NCI-H1092 (cell line): ENCODE measurements at places on chromosomes 5 and 9.

- DNase-seq, result peak; percentile 73
These were observed 16.0 kb downstream of the TEK start for GRCh38 chr9:27125030-27125429.

GRCh38 chr9:80376180-80376579 lies 804.4 kb downstream of the TLE4 start:
- no peak for DNase-seq

- no peak for DNase-seq
These were observed 18.8 kb downstream of the SMIM3 start for GRCh38 chr5:150797384-150797783.

GRCh38 chr5:143653766-143654282 lies 158.1 kb upstream of the HMHB1 start:
- DNase-seq, result no peak

DNA sequence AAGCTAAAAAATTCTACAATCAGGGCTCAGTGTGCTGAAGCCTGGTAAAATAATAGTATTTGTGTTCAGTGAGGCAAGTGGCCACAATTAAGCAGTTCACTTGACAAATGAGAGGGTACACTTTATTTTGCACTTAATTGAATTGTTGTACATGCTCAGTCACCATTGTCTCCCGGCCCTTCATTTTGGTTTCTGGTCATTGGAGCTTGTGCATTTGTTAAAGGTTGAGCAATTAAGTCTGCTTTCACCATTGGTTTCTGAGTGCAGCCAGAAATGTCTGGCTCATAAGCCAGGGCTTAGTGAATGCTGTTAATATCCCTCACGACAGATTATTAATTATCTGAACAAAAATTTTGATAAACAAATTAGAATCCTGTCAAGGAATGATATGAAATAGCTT lies 89.6 kb downstream of the PRDM6 start:
- no peak for DNase-seq

DNA sequence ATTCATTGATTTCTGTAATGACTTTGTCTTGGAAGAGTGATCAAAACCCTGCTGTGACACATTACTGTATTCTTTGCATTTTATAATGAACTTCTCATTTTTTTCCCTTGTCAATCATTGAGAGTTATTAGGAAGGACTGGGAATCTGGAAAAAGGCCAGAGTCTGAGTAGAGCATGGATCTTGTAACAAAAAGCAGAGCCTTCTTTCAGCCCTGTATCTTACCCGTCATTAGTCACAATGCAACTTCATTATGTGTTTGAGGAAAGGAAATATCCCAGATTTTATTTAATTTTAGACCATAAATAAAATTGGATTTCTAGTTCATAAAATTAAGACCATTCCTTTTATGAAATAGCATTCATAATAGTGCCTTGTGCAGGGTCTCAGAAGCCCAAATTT lies 131.4 kb downstream of the ARHGEF28 start:
- no peak for DNase-seq

GRCh38 chr9:23005156-23005555 lies 558.5 kb downstream of the DMRTA1 start:
- DNase-seq, result peak; percentile 37

- DNase-seq, result no peak
These were observed 127.6 kb downstream of the EDIL3 start for GRCh38 chr5:84257061-84257460.

- peak; percentile 85 for DNase-seq
These were observed 193.4 kb downstream of the CDK5RAP2 start for GRCh38 chr9:120386390-120387131.

DNA sequence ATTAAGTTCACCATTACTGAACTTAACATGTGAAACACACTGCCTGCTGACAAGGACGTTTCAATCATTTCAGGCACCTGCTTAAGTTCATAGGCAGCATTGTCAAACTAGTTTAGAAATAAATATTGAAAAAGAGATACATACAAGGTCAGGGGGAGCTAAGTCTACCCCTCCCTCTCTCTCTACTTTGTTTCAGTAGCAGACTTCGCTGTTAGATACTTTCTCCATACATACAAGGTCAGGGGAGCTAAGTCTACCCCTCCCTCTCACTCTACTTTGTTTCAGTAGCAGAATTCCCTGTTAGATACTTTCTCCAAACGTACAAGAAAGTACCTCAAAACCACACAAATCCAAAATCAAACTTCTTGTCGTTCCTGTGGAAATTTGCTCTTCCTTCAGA lies 387.4 kb upstream of the PDE4D start:
- no peak for DNase-seq

- DNase-seq, result no peak
These were observed 9.6 kb upstream of the ETF1 start for GRCh38 chr5:138552657-138553056.

GRCh38 chr9:116387934-116388698 lies 234.5 kb downstream of the PAPPA start:
- DNase-seq, result no peak

- DNase-seq, result no peak
These were observed 347 bp upstream of the OLFML2A start for GRCh38 chr9:124776618-124776953.

- no peak for DNase-seq
These were observed 44.9 kb downstream of the SLC25A51 start for GRCh38 chr9:37859043-37859442.

DNA sequence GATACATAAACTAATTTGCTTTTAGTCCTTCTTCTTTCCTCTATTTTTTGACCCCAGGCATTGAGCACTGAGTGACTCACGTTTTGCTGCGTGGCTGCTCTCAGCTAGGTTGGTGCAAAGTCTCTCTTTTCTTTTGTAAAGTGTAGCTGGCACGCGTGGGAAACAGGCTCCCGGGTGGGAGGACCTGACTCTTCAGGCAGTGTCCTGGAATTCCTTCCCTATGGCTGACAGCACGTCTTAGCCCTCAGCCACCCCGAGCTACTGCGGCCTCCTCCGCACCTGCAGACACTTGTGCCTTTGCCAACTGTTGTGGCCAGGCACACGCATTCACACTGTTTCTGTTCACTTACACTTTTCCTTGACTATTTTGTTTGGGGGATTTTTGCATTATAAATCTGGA lies 877 bp upstream of the SCGB3A1 start:
- no peak for DNase-seq
